T-helper 2 cell treated with Interferon-gamma antibody and Interleukin-4, amounts not matched to agents 5 μg/mL and 100 μg/mL, for 36 hours (primary cell): ENCODE measurements at places on chromosomes 2 and 18.

DNA sequence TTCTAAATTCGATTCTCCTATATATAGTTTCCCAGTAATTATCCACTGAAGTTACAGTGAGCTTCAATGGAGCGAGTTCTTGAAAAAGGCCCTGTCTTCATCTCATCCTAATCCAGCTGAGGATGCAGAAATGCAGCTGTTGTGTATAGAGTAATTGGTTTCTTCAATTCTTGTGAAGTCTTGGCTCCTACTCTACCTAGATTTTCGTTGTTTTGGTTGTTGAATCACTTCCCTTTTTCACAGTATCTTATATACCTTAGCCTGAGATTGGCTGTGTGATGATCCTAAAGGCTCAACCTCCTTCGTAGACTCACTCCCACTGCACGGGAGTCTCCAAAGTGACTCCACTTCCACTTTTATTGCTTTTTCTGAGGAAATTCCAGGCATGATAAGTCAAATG is 280.4 kb downstream of the PARD3B start:
- DNase-seq: no peak
- H3K36me3 ChIP-seq: peaks cover 4% of the 10 kb centered on the region
- H3K27ac ChIP-seq: no peak overlapping the region
- peaks cover 2% of the 10 kb centered on the region for H3K4me1 ChIP-seq
- no peak overlapping the region for H3K4me3 ChIP-seq

DNA sequence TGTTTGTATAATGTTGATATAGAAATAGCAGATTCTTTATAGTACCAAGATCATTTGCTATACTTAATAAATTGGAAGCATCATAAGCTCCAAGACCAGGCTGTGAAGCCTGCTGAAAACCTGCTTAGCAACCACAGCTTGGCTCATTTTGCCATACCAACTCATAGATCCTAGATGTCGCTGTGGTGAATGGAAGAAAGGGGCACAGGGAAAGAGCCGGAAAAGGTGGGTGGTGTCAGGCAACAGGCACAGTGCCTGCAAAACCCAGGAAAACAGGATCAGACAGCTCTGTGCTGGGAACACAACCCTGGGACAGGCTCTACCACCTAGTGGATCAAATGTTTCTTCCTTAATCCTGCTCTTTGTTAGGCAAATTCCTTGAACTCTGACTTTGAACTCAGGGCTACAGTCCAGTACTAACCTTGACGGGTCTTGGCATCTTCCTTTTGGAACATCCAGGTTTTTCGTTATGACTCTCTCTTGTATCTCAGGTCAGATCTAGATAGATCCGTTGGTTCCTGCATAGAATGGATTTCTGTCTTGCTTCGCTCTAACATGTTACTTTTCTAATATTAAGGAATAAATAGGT is 31.6 kb downstream of the TWSG1 start:
- no peaks in the 10 kb centered on the region for H3K4me1 ChIP-seq
- peaks cover 1% of the 10 kb centered on the region for H3K36me3 ChIP-seq

GRCh38 chr18:23066504-23067039 is 68.7 kb upstream of the CABLES1 start:
- peaks cover 33% of the 10 kb centered on the region for H3K4me1 ChIP-seq
- no peak overlapping the region for H3K4me3 ChIP-seq
- no peak for DNase-seq
- H3K36me3 ChIP-seq: peaks cover 25% of the 10 kb centered on the region

- no peak for DNase-seq
- no peak overlapping the region for H3K27ac ChIP-seq
- H3K4me1 ChIP-seq: peaks cover 4% of the 10 kb centered on the region
These were observed 205.1 kb downstream of the DNAH7 start for GRCh38 chr2:195863564-195863963.

GRCh38 chr2:184031402-184032147 is 566.8 kb upstream of the ZNF804A start:
- DNase-seq: no peak
- H3K27ac ChIP-seq: no peak overlapping the region
- H3K27me3 ChIP-seq: no peaks in the 10 kb centered on the region
- H3K36me3 ChIP-seq: no peaks in the 10 kb centered on the region

GRCh38 chr18:7766346-7766745 is 199.2 kb downstream of the PTPRM start:
- peaks cover 2% of the 10 kb centered on the region for H3K27me3 ChIP-seq
- no peak for DNase-seq
- no peak overlapping the region for H3K27ac ChIP-seq
- no peak overlapping the region for H3K4me3 ChIP-seq

DNA sequence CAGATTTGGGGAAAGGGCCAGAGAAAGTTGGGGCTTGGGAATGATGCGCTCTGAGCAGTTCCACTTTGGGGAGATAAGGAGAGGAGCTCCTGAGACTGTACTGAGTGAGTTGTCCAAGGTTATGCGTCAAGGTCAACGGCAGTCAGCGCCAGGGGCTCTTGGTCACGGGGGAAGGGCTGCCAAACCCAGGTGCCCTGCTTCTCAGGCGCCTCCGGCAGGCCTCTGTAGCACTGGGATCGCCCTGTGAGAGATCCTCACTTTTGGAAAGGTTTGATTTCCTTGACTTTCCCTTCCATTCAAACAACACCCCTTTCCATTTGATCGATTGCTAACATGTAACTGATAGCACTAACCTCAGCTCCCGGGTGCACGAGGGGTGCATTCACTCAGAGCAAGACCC is 136.5 kb upstream of the SOX11 start:
- no peak for DNase-seq
- no peak overlapping the region for H3K27ac ChIP-seq
- no peak overlapping the region for H3K4me3 ChIP-seq
- H3K27me3 ChIP-seq: no peaks in the 10 kb centered on the region
- no peaks in the 10 kb centered on the region for H3K4me1 ChIP-seq

DNA sequence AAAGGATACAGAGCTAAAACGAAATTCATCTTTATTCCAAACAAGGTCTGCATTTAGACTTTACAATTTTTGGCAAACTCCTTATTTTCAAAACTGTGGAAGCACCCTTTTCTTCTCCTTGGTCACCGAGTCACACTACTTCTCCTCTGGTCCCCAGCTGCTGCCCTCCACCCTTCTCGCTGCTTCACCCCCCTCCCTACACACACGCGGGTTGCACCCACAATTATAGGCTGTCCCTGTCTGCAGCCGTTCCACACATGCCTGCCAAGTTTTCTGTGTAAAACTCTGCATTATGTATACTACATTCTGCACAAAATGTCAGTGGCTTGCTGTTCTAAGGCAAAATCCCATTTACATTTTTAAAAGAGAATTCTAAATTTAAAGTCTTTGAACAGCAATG is 63.5 kb downstream of the PTPN2 start:
- H3K4me3 ChIP-seq: no peak overlapping the region
- H3K27ac ChIP-seq: peak overlapping the region; percentile 22
- no peak for DNase-seq
- no peaks in the 10 kb centered on the region for H3K27me3 ChIP-seq

DNA sequence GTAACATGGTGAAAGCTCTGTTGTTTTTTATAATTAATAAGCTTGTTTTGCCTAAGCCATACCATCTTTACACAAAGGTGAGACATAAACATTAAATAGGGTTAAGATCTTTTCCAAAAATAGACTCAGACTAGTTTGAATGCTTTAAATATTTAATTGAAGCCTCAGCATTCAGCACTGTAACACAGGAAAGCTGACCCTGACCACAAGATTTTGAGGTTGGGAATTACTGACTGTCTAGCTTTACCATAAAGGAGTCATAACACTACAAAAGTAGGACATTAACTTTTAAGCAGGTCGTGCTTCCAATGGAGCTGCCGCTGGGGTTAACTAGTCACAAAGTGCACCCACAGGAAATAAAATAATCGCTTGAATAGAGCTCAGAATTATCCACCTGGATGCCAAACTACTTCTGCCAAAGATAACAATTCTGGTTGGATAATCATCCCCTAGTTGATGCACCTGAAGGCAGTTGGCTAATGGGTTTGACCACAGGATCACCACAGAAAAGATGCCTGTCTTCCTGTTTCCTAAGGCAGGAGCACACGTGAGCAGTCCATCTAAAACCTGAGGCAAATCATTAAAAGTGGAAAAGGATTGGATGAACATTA is 106.2 kb downstream of the COBLL1 start:
- H3K36me3 ChIP-seq: no peaks in the 10 kb centered on the region
- no peak overlapping the region for H3K27ac ChIP-seq
- H3K4me1 ChIP-seq: no peaks in the 10 kb centered on the region

DNA sequence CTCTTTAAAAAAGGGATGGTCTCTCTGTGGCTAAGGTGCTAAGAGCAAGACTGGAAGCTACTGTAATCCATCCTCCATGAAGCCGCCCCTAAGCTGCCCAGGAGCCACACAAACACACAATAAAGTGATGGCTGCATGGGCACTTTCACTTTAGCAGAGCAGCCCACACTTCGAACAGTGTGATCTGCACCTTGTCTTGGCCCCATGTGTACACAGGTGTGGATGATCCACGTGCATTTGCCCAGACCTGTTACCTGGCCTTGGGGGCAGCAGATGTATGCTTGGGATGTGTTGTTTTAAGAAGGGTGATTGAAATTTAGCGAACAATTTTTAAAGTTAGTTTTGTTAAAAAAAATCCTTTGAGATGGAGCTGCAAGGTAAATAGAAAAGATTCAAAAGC is 39.9 kb downstream of the TMEM178A start:
- no peaks in the 10 kb centered on the region for H3K4me1 ChIP-seq
- no peak overlapping the region for H3K4me3 ChIP-seq
- no peaks in the 10 kb centered on the region for H3K36me3 ChIP-seq
- DNase-seq: no peak
- no peak overlapping the region for H3K27ac ChIP-seq

- H3K4me1 ChIP-seq: peaks cover 22% of the 10 kb centered on the region
- no peak overlapping the region for H3K27ac ChIP-seq
- H3K36me3 ChIP-seq: no peaks in the 10 kb centered on the region
- no peak overlapping the region for H3K4me3 ChIP-seq
- peaks cover 16% of the 10 kb centered on the region for H3K27me3 ChIP-seq
- no peak for DNase-seq
These were observed 82.4 kb upstream of the PELI1 start for GRCh38 chr2:64226611-64227010.

DNA sequence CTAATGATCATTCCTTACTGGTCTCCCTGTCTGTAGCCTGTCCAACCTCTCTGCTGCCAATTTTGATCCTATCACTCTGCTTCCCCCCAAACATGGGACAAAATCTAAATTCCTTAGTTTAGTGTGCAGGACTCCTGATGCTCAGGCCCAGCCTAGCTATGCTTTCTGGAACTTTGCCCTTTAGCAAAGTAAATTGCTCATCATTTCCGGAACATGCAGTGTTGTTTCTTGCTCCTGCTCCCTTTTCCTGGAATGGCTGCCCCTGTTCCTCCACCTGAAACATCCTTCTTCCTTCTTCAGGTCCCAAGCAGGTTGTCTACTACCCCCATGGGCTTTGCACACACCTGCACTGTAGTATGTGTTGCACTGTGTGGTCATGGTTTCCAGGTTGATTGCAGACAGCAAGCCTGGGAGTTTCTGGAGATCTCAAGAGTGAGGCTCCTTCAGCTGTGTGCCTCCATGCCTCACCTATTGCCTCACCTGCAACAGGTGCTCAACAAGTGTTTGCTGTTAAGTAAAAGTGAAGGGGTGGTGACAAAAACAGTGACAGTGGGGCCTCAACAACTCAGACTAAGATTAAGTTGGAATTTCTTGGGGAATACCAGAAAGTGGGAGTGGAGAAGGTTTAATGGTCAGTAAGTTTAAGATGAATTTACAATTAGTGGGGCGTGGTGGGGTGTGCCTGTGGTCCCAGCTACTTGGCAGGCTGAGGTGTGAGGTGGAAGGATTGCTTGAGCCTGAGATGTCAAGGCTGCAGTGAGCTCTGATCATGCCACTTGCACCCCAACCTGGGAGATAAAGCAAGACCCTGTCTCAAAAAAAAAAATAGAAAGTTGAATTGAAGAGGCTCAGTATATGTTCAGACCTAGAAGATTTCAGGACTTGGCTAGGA is 120.0 kb downstream of the DNAH6 start:
- no peaks in the 10 kb centered on the region for H3K36me3 ChIP-seq
- H3K27ac ChIP-seq: no peak overlapping the region

DNA sequence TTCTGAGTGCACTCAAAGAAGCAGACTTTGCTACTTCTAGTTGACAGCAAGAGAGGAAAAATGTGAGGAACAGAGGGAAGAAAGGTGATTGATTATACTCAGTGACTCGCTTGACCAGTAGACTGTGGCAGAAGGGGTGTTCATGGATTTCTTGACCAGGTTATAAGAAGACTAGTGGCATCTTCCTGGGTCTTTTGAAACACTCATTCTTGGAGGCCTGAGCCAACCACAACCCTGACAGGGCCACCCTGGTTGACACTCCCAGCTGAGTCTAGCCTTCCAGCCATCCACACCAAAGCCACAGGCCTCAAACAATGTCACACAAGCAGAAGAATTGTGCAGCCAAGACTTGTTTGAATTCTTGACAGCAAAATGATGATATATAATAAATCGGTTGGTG is 366.3 kb downstream of the SS18 start:
- H3K27me3 ChIP-seq: no peaks in the 10 kb centered on the region
- no peaks in the 10 kb centered on the region for H3K4me1 ChIP-seq
- no peak for DNase-seq
- no peak overlapping the region for H3K4me3 ChIP-seq

DNA sequence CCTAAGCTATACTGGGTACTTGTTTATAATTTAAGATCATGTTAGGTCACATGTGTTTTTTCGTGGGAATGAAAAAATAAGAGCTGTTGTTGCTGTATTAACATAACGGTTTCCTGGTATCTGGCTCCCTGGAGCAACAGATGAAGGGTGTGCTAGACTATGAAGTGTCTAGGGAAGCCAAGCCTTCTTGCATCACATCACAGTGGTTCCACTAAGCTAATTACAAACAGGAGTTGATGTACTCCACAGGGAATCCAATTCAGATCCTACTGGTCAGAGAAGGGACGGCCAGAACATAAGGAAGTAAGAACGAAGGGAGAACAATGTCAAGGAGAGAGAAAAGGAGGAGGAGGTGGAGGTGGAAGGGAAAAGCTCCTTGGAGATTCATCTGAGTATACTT is 193.0 kb upstream of the CYP26B1 start:
- no peaks in the 10 kb centered on the region for H3K36me3 ChIP-seq
- H3K27me3 ChIP-seq: no peaks in the 10 kb centered on the region
- no peak overlapping the region for H3K4me3 ChIP-seq
